Activated T-cell treated with anti-CD3 and anti-CD28 coated beads, Interleukin-2, amount 50 U/mL, for 72 hours (primary cell): ENCODE measurements at places on chromosomes 6 and 20.

DNA sequence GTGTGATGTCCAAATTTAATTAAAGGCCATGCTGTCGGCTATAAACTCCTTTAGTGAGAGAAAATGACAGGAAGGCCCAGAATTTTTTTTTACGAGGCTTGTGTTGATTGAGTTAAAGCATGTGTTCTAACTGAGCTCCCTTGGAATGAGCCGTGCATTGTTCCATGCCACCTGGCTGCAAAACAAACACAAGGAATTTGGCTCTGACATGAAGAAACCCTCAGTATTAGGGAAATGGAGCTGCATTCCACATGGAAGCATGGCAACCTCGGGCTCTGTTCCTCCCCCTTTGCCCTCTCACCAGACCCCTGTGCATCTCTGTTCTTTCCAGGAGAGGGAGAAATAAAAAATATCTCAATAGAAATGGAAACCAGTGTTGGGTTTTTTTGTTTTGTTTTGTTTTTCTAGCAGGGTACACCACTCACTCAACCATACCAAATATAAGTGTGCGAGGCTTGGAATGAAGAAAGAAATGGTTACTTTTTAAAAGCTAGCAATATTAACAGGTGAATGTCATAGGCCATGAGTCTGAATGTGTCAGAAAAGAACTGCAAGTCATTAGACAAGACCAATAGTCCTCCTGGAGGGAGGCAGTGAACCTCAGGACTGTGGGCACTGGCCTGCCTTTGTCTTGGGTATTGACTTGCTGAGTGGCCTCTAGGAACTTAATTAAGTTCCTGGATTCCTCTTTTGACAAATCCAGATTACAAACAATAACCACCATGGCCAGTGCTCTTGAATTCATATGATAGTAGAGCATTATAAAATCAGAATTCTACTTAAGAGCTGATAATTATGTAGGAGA lies 935.1 kb downstream of the KIF16B start:
- H3K27ac ChIP-seq = no peak overlapping the region
- DNase-seq = no peak
- no peaks in the 10 kb centered on the region for H3K36me3 ChIP-seq
- H3K4me3 ChIP-seq = no peak overlapping the region
- H3K27me3 ChIP-seq = no peaks in the 10 kb centered on the region

DNA sequence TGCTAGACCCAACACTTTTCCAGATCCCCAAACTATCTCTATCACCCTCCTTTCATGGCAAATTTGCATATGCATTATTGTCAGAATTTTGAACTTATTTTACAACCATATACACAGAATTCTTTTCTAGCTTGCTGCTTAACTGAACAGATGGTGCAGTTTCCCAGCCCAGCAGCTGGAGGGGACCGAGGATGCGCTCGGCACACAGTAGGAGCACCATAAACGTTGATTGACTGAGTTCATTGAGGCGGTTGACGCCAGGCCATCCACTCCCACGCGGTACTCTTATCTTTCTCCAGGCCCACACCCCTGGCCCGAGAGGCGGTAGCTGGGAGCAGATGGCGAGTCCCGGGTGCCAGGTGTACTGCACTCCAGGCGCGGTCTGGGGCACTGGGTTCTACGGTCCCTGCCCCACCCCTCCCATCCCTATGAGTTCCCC lies 6.8 kb upstream of the SOX4 start:
- H3K36me3 ChIP-seq = no peaks in the 10 kb centered on the region
- H3K4me1 ChIP-seq = peaks cover 16% of the 10 kb centered on the region
- no peak for DNase-seq
- H3K4me3 ChIP-seq = peak overlapping the region; percentile 93

DNA sequence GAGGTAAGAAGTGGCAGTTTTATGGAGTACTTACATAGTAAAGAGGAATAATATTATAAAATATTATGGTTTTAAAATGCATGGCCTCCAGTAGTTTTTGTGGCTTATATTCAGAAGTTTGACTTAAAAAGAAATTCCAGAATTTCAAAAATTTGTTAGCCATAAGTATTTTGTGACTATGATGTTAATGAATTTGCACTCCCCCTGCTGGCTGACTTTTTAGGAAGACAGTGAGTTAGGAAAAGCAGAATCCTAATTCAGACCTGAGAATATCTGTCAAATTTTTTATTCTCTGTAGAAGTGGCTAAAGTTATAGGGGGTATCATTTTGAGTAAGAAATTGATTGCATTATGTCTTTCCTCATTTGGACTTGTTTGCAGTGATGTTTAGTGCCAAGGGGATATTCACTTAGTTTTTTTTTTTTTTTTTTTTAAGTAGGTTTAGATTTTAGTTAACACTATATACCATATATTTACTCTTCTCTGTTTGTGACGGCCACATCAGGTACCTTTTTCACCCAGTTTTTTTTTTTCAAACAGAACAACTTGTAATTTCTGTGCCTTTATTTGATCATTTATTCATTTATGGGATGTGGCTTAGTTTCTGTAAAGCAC lies 40.8 kb downstream of the ZFAND3 start:
- peak; percentile 12 for DNase-seq
- H3K36me3 ChIP-seq = no peaks in the 10 kb centered on the region

DNA sequence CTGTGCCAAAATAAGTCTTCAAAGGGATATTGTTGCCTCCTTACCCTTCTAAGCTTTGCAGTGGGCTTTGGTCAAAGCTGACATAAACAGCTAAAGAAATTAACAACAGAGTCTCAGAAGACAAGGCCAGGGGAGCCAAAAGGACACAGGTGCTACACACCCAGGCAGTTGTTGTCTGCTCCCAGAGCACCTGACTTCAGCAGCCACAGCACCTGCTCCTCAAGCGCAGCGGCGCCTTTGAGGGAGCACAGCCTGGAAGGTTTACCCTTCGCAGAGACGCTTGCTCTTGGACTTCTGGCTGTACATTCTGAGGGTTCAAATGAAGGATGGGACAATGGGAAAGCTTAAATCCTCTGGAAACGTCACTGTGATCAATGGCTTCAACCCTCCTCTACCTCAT lies 16.6 kb downstream of the B4GALT5 start:
- peaks cover 78% of the 10 kb centered on the region for H3K4me1 ChIP-seq
- H3K27me3 ChIP-seq = no peaks in the 10 kb centered on the region
- no peak overlapping the region for H3K27ac ChIP-seq
- no peaks in the 10 kb centered on the region for H3K36me3 ChIP-seq

DNA sequence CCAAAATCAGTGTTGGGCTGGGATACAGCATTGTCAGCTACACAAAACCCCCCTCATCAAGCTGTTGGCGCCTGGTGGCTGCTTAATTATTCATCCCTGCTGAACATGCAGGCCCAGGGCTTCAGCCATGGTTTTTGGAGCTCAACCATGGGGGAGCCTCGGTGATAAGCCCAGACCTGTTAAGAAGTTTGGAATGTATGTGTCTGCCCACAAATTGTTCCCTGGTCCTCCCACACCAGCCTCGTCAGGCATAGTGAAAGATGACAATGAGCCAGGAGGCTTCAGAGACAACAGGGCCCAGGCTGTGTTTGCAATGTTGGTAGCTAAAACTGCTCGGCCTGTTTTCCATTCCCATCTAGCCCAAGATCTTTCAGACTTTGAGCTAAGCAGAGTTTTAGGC lies 34.8 kb upstream of the SIRPA start:
- no peak overlapping the region for H3K27ac ChIP-seq
- peaks cover 33% of the 10 kb centered on the region for H3K27me3 ChIP-seq
- no peak for DNase-seq

DNA sequence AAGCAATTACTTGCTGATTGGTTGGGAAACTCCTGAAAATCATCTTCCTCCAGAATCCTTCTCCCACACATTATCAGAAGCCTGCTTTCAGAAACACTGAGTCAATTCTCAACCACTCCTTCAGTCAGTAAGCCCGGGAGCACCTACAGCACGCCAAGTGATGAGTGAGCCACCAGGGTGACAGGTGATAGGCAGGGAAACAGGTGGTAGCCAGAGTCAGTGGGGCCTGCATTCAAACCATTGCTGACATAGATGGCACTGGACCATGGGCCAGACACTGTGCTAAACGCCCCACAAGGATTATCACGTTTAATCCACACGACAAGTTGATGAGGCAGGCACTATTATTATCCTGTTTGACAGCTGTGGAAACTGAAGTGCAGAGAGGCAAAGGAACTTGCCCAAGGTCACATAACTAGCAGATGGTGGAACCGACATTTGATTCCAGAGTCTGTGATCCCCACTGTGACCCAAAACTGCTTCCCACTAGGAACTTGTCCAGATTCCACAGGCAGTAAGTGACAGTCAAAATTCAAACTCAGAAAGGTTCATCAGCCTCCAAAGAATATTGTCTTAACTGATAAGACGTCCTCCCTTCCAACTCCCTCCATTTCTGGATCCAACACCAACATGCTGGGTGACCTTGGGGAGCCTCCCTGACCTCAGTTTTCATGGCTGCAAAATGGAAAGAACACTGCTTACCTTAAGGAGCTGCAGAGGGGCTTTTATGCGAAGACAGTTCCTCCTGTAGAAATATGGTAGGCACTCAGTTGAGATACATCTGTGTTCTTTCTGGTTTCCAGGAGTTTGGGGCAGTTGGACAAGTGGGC lies 23.9 kb upstream of the TOP1 start:
- H3K4me3 ChIP-seq = peak overlapping the region; percentile 36
- no peaks in the 10 kb centered on the region for H3K36me3 ChIP-seq
- peaks cover 50% of the 10 kb centered on the region for H3K4me1 ChIP-seq
- H3K27me3 ChIP-seq = no peaks in the 10 kb centered on the region
- peak; percentile 44 for DNase-seq

GRCh38 chr6:91392951-91393350 lies 806.1 kb upstream of the MAP3K7 start:
- no peaks in the 10 kb centered on the region for H3K27me3 ChIP-seq
- no peaks in the 10 kb centered on the region for H3K4me1 ChIP-seq

DNA sequence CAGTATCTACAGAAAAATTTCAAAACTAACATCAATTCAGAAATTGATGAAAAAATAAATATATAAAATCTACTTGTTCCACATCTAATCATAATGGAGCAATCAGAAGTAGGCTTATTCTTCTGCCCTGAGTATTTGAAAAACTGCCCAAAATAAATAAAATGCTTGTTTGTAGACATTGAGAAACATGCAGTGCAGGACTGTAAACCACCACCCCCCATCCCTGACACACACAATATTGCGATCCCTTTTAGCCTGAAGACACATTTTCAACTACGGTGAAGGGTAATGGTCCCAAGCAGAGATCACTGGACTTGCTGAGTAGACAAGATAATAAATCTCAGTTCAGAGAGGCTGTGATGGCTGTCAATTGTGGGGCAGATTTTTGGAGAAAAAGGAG lies 261.5 kb downstream of the C6orf118 start:
- H3K36me3 ChIP-seq = no peaks in the 10 kb centered on the region
- no peaks in the 10 kb centered on the region for H3K4me1 ChIP-seq
- no peak overlapping the region for H3K27ac ChIP-seq
- no peak overlapping the region for H3K4me3 ChIP-seq

DNA sequence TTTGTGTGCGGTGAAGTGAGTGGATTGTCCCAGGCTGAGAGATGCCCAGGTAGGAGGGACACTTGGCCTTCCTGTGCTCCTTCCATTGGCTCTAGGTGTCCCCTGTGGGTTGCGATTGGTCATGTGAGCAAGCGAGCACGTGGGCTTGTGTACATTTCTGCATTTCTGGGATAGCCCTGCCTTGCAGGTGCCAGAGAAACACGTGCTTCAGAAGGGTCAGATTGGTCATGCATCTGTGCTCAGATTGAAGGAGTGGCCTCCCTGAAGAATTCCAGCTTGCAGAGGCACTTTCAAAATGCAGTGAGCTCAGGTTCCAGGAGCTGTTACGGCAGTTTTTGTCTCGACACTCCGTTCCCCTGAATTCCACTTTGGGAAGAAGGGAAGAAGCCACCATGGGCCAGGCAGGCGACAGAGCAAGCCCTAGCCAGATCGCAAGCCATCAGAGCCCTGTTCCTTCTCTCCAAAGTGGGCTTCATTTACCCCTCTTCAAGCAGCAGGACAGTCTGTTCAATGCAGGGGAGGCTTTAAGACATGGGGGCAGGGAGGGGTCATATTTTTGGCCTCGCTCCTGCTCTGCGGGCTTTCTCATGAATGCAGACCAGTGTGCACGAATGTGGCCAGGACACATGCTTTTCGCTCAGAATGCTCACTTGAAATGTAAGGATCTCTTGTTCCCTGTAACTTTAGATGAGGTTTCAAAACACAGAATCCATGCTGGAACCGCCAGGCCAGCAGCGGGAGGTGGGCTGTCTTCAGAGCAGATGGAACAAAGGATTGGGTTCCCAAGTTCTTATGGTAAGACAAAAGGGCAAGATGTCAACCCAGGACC lies 78.6 kb upstream of the AKAP12 start:
- DNase-seq = no peak
- no peak overlapping the region for H3K4me3 ChIP-seq
- no peaks in the 10 kb centered on the region for H3K4me1 ChIP-seq
- H3K27me3 ChIP-seq = peaks cover 13% of the 10 kb centered on the region
- no peak overlapping the region for H3K27ac ChIP-seq

DNA sequence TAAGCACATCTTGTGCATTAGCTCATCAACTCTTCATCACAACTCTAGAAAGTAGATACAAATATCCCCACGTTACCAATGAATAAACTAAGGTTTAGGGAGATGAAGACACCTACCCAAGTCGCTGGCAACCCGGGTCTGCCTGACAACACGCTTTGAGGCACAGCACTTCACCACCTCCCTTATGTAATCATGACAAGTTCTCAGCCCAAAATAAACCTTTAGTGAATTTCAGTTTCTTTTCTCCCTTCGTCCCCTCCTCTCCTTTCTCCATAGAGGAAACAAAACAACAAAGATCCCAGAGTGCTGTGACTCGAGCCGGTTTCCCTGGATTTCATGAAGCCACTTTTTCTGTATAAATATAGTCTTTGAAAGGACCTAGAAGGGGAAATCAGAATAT lies 105.4 kb downstream of the MAFB start:
- H3K27me3 ChIP-seq = peaks cover 2% of the 10 kb centered on the region
- DNase-seq = no peak
- no peak overlapping the region for H3K4me3 ChIP-seq
- no peaks in the 10 kb centered on the region for H3K4me1 ChIP-seq
- H3K36me3 ChIP-seq = no peaks in the 10 kb centered on the region

- no peak for DNase-seq
- H3K36me3 ChIP-seq = peaks cover 2% of the 10 kb centered on the region
- no peak overlapping the region for H3K27ac ChIP-seq
- no peak overlapping the region for H3K4me3 ChIP-seq
Observed at GRCh38 chr20:25275813-25276532, 28.1 kb downstream of the PYGB start.

GRCh38 chr20:58788896-58789544 lies 61.7 kb downstream of the GNAS-AS1 start:
- no peak for DNase-seq
- H3K27me3 ChIP-seq = peaks cover 39% of the 10 kb centered on the region
- H3K27ac ChIP-seq = no peak overlapping the region
- no peak overlapping the region for H3K4me3 ChIP-seq
- no peaks in the 10 kb centered on the region for H3K4me1 ChIP-seq

DNA sequence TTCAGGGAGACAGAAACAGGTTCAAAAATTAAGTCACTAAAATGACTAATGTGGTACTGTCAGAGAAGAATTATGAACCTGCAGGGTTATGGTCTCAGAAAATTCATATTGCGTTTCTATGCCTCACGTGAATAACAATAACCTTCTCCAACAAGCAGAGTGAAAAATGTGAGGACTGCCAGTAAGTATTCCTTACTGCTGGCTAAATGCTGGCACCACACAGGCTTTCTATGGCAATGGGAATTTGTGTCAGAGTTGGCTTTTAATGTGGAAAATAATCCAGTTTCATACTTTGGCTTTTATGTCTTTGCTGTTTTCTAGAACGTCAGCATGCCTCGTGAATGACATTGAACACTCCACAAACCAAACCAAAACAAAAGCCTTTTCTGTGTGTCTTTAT lies 656.0 kb downstream of the KIF16B start:
- H3K4me3 ChIP-seq = no peak overlapping the region
- no peak for DNase-seq
- no peaks in the 10 kb centered on the region for H3K4me1 ChIP-seq
- no peak overlapping the region for H3K27ac ChIP-seq
- no peaks in the 10 kb centered on the region for H3K36me3 ChIP-seq

- DNase-seq = no peak
- no peak overlapping the region for H3K4me3 ChIP-seq
- H3K27me3 ChIP-seq = no peaks in the 10 kb centered on the region
- H3K4me1 ChIP-seq = no peaks in the 10 kb centered on the region
Observed at GRCh38 chr6:80622641-80623040, 516.2 kb downstream of the BCKDHB start.
